ENCODE measurements at places on chromosomes 7 and 10.

DNA sequence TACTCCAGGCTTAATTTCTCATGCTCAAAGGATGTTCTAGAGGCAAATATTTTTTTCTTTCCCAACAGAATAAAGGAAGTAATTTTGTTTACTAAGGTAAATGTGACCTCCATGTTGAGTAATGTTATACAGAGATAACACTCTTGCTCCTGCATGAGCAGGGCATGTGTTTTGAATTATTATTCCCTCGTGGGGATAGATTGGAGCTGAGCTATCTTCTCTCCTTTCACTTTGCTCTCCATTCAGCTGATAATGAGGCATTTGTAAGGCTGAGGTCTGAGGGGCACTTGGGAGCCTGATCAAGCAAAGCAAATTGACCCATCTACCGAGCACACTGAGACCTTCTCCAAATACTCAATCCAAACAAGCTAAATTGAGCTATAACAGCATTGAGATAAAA is 50.7 kb upstream of the GHITM start:
- DNase-seq: no peak

DNA sequence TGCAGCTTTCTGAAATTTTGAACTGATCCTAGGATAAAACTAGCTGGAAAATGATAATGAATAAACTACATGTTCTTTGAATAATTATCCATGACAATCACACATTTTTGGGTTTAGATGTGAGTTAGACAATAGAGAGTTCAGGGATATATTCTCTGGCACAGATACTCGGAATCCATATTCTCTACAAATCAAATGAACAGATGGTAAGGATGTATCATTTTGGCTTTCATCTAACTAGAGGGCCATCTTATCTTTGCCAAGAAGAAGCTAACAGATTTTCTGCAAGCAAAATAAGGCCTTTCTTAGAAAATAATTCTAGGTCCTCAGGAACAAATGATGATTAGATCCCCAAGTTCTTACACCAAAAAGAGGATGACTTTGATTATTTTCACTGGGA is 355.9 kb upstream of the C7orf33 start:
- no peak for DNase-seq

DNA sequence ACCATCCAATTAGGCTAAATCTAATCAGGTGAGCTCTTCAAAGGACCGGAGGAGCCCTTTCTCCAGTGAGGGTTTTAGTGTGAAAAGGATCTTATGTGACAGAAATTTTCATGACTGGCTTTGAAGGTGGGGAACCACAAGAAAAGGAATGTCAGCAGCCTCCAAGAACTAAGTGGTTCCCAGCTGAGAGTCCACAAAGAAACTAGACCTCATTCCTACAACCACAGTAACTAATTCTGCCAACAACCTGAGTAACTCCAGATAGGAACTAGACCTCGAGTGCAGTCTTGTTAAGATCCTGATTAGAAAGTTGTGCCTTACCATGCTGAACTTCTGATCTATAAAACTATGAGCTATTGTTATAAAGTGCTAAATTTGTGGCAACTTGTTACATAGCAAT is 51.3 kb downstream of the PCLO start:
- DNase-seq: no peak

- DNase-seq: no peak
These were observed 21.3 kb upstream of the CLDN4 start for GRCh38 chr7:73809467-73809951.

GRCh38 chr7:78095549-78095948 is 297.0 kb downstream of the PHTF2 start:
- DNase-seq: no peak

DNA sequence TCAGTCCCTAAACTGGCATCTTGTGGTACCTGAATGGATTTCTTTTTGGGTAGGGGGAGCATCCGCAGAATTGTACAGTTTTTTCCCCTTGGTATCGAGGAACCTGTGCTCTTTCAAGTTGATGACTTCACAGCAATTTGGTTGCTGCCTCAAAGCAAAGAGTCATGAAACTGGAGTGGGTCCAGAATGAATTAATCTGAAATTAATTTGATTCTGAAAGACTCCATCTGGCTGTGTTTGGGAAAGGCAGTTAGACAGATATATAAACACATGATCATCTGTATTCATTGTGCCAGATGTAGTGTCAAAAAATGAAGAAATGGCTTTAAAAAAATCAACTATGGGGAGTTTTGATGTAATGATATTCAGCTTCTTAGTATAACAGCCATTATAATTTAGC is 136.1 kb downstream of the CELF2 start:
- DNase-seq: no peak

GRCh38 chr10:21726601-21727225 is 192.7 kb downstream of the MLLT10 start:
- DNase-seq: no peak

- DNase-seq: no peak
These were observed 74.2 kb downstream of the EEPD1 start for GRCh38 chr7:36227223-36227622.

DNA sequence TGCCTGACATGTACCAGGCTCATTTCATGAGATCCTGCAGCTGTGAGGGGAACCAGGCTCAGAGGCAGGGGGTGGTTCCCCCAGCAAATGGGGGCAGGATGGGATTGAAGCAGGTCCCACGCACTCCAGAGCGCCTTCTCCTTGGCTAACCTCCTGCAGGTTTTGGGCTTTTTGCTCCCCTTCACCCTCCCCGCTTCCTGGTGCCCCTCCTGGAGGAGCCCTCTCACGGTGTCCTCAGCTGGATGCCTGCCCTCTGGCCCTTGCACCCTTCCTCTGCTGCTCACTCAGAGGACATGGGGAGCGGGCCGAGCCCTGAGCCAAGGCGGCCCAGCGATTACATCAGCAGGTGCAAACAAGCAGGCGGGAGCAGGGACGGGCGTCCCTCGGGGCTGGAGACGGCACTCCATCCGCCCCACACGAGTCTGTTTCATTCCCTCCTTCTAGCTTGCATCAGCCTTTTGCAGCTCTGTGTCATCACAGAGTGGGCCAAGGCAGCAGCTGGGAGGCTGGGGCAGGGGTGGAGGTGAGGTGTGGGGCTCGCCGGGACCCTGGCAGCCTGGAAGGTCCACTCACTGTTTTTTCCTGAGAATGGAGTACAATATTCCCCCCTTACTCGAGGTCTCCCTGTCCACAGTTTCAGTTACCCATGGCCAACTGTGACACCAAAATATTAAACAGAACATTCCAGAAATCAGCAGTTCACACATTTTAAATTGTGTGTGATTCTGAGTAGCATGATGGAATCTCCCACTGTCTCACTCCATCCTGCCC is 52.7 kb upstream of the SLC29A3 start:
- no peak for DNase-seq

GRCh38 chr10:81570349-81570748 is 304.6 kb upstream of the NRG3 start:
- DNase-seq: no peak

DNA sequence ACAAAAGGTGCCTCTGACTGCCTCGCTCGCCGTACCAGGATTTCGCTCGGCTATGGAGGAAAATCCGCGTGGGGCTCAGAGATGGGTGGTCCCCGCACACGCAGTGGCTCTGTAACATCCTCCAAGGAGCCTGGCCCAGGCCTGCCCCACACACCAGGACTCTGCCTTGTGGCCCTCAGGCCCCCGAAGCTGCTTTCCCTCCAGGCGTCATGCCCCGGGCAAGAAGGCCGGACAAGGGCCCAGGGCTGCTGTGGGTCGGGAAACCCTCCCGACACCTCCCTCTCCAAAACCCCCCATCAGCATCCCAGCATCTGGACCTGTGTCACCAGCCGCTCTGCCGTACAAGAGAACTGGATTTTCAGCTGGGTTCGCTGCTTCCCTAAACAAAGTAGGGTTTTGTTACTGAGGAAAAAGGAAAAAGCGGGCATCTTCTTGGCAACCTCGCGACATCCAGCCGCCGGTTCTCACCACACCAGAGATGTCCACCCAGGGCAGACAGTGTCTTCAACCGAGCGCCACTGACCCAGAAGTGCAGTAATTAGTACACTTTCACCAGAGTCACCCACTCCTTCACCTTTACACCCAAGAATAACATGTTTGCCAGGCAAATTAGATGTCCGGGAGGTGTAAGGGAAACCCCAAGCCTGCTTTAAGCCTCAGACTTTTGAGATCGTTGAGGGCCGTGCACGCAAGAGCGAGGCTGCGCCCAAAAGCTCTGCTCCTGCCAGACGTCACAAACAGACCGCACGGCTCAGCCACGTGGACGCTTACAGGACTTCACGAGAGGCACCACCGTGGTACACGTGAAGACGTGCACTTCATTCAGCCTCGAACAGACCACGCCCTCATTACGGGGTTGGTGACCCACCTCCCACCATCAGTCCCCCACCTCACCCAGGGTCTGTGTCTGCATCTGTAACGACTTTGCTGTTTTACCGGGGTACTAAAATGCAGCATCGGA is 62.2 kb downstream of the DIP2C start:
- peak; percentile 68 for DNase-seq

- no peak for DNase-seq
These were observed 545 bp downstream of the GIGYF1 start for GRCh38 chr7:100693312-100694097.

- DNase-seq: no peak
These were observed 12.5 kb upstream of the KEL start for GRCh38 chr7:142974626-142975025.

DNA sequence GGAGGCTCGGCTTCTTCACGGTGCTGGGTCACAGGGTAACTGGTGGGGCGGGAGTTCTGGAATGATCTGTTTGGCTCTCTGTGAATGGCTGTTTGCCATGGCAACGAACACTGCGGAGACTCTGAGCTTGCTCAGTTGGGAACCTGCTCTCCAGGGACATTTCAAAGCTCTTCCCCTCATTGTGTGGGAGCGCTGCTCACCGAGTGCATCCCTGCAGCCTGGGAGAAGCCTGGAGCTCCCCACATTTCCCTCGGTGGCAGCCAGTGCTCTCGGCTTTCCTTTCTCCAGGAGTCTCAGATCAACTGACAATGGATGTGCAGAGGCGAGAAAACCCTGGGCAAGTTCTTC is 57.6 kb upstream of the CACUL1 start:
- no peak for DNase-seq

- DNase-seq: peak; percentile 45
These were observed 817 bp downstream of the MLLT10 start for GRCh38 chr10:21534604-21535493.

DNA sequence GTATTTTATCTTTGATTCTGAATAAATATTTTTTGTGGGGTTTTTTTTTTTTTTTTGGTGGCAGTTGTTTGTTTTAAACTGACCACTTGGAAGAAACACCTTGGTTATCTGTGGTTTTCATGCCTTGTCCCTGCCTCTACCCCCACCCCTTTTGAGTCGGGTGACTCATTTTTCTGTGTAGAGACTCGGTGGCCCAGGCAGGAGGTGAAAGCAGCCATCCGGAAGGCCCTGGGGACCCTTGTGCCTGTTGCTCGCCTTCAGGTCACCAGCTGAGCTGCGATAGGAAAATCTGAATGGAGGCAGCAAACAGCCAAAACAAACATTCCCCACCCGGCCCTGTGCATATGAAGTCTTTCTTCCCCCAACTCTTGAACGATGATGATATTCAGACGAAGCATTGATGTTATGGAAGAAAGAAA is 22.8 kb downstream of the CYP17A1 start:
- DNase-seq: no peak

GRCh38 chr10:123038782-123039631 is 30.2 kb downstream of the ACADSB start:
- DNase-seq: no peak

- DNase-seq: no peak
These were observed 22.0 kb downstream of the CYTH3 start for GRCh38 chr7:6250364-6250833.

DNA sequence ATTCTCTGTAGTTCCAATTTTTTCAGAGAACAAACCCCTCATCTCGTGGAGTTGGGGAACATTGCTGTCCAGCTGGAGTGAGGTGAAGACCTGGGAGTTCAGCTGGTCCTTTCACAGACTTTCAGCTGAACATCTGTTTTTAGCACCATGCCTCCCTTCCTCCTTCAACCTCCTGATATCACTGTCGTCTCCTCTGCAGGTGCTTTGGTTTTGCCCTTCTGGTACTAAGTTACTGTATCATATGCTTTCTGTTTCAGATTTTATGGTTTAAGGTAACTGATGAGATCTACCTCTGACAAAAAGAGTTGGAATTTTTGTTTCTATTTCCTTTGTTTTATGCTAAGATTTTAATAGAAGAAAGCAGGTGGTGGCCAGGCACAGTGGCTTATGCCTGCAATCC is 102.9 kb downstream of the ZNF438 start:
- no peak for DNase-seq

GRCh38 chr7:7897949-7898515 is 70.6 kb upstream of the GLCCI1 start:
- DNase-seq: no peak

GRCh38 chr7:43943417-43944187 is 17.4 kb downstream of the UBE2D4 start:
- DNase-seq: no peak

GRCh38 chr7:102063690-102064180 is 222.9 kb upstream of the SH2B2 start:
- DNase-seq: no peak

DNA sequence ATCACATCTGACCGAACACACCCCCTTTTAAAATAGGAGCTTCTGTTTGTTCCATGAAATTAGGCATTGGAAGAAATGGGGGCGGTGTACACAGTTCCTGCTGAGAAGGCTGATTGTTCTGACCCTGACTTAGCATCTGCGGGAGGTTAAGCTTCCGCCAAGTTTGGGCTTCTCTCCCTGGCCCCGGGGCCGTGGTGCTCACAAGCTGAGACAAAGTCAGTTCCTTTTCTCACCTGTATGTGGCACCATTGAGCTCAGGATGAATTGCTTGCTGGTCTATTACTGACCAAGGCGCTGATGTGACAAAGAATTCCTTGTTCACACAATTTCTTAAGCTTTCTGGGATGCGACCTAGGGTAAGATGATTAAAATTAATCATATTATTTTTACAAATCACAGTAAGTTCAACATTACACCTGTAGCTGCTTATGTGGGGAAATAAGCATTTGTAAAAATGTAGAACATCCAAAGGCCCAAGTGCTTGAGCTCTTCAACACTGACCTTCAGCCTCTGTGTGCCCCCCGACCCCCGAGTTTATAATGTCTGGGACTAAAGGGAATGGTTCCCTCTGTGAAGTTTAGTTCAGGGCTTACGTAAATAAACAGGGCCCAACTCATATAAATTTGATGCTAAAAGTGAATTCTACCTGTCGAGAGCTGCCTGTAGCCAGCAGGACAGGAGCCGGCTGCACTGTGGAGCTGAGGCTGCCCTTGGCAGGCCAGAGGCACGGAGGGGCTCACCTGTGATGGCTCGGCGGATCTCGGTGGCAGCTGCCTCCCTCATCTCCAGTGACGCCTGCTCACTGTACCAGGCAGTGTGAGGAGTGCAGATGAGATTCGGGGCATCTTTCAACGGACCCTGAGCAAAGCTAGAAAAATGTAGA is 50.8 kb downstream of the ZRANB1 start:
- peak; percentile 93 for DNase-seq

DNA sequence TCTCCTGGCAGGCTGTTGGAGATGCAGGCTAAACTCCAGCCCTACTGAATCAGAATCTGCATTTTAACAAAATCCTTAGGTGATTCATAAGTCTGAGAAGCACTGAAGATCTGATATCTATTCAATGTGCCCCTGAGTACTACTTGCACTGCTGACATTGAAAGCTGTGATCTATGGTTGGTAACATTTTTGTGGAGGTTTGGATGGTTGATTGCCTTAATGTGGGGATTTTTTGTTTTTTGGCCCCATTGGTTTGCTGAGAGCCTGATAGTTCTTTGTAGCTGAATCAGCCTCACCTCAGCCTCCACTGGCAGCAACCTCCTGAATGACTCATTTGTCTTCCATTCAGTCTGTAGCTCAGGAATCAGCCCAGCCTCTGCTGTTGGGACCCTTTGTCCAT is 14.7 kb upstream of the LRRN3 start:
- DNase-seq: no peak

Data from pons (tissue), 1 donor.